Stimulated activated CD4-positive, alpha-beta T cell treated with anti-CD3 and anti-CD28 coated beads, Interleukin-4, amount 100 ng/mL, for 24 hours (primary cell): ENCODE measurements at places on chromosomes 4 and X.

DNA sequence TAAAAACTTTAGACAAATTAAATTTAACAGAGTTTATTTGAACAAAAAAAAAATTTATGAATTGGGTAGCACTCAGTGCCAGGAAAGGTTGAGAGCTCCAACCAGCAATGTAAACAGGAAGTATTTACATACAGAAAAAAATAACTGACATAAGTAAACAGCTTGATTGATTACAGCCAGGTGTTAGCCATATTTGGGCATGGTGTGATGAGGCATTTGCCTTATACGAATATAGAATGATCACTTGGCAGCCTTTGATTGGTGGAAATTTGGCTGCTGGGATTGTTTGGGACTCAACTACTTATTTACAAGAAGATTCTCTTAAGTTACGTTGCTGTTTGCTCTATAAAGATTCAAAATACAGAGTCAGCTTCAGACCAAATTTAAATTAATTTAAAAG, 172.0 kb downstream of the ADAM29 start:
- no peak for DNase-seq

DNA sequence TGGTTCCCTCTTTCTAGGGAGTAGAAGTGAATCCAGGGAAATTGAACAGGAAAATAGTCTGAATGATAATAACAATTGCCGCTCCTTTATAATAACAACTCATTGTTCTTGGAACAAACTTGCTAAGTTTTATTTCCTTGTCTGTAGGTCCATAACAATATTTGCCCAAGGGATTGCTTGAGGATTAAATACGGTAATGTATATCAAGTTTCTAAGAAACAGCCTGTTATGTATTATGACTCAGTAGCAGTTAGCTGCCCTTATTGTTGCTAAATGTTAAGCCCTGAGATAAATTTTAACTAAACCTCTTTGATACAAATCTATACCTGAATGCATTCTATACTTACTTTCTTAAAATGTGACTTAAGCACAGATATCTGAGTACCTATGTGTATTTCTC, 215.9 kb upstream of the AADAT start:
- DNase-seq = no peak

DNA sequence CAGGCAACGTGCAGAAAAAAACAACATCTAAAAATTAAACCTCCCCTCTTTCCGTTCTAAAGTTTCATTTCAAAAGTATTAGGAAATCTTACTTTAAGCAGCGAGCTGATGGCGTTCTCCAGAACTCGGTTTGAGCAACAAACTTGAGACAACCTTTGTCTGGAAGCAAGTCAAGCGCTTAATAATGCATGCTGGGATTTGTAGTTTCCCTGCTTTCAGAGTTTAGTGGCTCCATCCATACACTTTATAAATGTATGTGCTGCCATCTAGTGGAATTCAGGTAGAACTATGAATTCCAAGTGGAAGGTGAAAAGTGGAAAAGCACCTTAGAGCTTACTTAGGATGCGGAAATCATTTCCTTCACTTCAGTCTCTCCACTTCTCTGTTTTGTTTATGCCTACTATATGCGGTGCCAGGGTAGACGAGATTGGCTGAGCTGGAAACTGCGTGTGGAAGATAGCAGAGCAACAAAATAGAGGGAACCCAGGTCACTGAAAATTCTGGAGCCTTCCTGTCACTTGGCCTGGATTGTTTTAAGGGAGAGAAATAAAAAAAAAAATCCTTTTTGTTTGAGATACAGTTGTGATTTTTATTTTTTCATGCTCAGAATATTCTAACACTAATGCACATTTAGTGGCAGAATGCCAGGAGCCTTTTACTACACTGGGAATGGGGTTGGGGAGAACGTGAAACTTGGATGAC, at the start of gene BDH2:
Gene BDH2, minus strand, starts transcription at position 144 of the 702 bp plus-strand sequence. CDS start 3,580 bp downstream, outside the sequence.
- DNase-seq = peak; percentile 52

GRCh38 chrX:80602036-80602860, 182.0 kb downstream of the TENT5D start:
- DNase-seq = no peak

- no peak for DNase-seq
These were observed 362.2 kb downstream of the PDGFC start for GRCh38 chr4:156609421-156609820.

GRCh38 chr4:22417408-22417807, 98.5 kb downstream of the ADGRA3 start:
- DNase-seq = no peak

- DNase-seq = no peak
These were observed 12.3 kb downstream of the RPL9 start for GRCh38 chr4:39446483-39446841.

GRCh38 chrX:8204169-8204935, 33.3 kb upstream of the VCX2 start:
- no peak for DNase-seq

DNA sequence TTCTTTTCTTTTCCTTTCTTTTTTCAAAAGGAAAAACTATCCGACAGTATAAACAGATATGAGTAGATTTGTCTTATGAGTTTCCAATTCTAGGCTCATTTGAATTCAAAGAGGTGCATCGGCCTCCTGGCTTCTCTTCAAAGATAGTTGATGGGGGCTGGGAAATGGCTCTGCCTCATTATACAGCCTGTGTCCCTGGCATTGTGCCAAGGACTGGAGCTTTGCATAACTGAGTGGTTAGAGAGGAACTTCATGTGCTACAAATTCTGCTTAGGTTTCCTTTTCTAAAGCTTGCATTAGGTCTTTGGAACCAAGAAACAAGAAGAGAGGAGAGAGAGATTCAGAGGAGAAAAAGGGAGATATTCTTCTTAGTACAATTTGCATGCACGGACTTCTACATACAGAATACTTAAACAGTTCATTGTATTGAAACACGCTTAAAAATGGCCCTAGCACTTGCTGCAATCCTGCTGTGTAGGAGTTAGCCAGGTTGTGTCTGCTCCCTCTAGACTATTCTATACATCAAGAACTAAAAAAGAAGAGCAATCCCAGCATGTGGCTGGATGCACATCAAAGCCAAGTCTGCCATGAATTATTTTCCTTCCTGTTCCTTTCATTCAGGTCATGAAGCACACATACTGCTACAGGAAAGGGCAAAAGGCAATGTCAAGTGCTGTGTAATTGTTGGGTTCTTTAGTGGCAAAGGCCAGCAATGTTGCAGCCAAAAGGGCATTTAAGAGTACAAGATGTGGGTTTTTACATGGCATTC, 70.9 kb downstream of the INTS12 start:
- no peak for DNase-seq

GRCh38 chr4:186727977-186728519, 4.4 kb upstream of the FAT1 start:
- DNase-seq = no peak

- DNase-seq = peak; percentile 18
These were observed at the start of gene CRLF2 for GRCh38 chrX:1212532-1212931. CRLF2 (minus strand) TSS chrX:1212649; CDS start chrX:1212634, 15 bp downstream.

DNA sequence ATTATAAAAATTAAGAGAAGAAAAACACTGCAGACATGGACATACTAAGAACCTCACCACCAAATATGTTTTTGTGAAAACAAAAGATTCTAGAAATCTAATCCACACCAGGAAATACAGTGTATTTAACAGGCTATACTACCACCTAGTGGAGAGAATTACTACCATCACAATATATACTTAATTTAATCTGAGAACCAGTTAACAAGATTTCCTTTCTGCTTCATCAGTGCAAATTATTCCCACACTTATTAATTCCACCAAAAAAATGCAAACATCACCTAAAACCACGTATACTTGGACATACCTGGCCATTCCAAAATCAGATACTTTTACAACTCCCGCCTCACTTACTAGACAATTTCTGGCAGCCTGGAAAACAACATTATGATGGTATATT, 7.0 kb upstream of the TXK start:
- no peak for DNase-seq

DNA sequence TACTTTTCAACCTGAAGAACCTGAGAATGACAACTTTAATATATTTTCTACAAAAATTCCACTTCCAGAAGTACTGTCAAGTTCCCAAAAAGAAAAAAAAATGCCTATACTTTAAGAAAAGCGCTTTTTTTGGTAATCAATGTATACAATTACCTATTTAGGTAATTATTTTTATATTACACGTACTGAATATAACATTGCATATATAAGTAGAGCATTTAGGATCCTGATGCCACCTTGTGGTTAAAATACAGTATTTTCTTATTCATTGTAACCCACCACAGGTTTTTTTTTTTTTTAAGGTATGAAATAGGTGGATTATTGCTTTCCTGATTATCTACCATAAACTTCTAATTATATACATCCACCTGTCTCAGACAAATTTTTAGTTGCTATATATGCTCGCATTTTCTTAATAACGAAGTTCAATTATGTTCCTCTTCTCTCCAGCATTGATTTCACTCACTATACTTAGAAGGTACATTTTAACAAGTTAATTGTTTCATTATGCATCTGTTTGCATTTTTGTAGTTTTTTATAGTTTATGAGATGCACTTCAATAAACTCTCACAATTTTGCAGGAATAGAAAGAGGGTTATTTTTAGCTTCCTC, 5.2 kb downstream of the MAP9 start:
- no peak for DNase-seq
